Endothelial cell of coronary artery (primary cell): ENCODE measurements at places on chromosomes 12 and 14. TPM values are rescaled to one million over a fixed set of nuclear protein-coding genes. Genes with fewer than 3 reads are reported as not detected.

Gene ACOT6
- total RNA-seq, result 0.09 TPM in 1 of 2 replicates, not detected in the other

Gene ANO4
- total RNA-seq, result under 0.01 and 0.94 TPM in 2 replicates

Gene DNAH10
- total RNA-seq, result under 0.01 and 0.09 TPM in 2 replicates

Gene TAS2R43
- 1.5 and 1.8 TPM in 2 replicates for total RNA-seq

Gene OTX2
- total RNA-seq, result not detected in 2 replicates

Gene SCARB1
- 14.9 and 15.5 TPM in 2 replicates for total RNA-seq

Gene SLC6A13
- total RNA-seq, result 0.09 TPM in 2 replicates

Gene REC8
- 1.3 and 4.2 TPM in 2 replicates for total RNA-seq

Gene KSR2
- 0.28 and 0.90 TPM in 2 replicates for total RNA-seq

Gene GARIN6
- not detected in 2 replicates for total RNA-seq

Gene KRT79
- total RNA-seq, result 0.28 TPM in 1 of 2 replicates, not detected in the other

Gene PTHLH
- total RNA-seq, result 1.8 and 2.0 TPM in 2 replicates

Gene IFT81
- 10.6 and 11.0 TPM in 2 replicates for total RNA-seq

Gene CMAS
- total RNA-seq, result 23.6 and 28.9 TPM in 2 replicates

Gene PEX5
- total RNA-seq, result 22.3 and 25.8 TPM in 2 replicates

Gene NPAS3
- total RNA-seq, result 0.09 TPM in 2 replicates

Gene CREBL2
- total RNA-seq, result 28.6 and 37.3 TPM in 2 replicates

Gene SOCS2
- 3.5 and 4.9 TPM in 2 replicates for total RNA-seq

Gene EFS
- 0.94 TPM in 1 of 2 replicates, not detected in the other for total RNA-seq

Gene CDKN3
- 18.4 and 35.1 TPM in 2 replicates for total RNA-seq

Gene TSPAN8
- total RNA-seq, result 0.94 and 0.99 TPM in 2 replicates

Gene TSPAN19
- 0.09 TPM in 1 of 2 replicates, not detected in the other for total RNA-seq

Gene RAB15
- 7.2 and 8.8 TPM in 2 replicates for total RNA-seq

Gene KRT81
- 0.18 TPM in 1 of 2 replicates, not detected in the other for total RNA-seq

Gene PSEN1
- 40.8 and 48.0 TPM in 2 replicates for total RNA-seq

Gene FERMT2
- 91.8 and 134 TPM in 2 replicates for total RNA-seq
